Common myeloid progenitor, CD34-positive (primary cell): ENCODE measurements at places on chromosomes 11 and 22.
A peak's percentile ranks its signal among the peaks of the same experiment; 100 is the strongest.

DNA sequence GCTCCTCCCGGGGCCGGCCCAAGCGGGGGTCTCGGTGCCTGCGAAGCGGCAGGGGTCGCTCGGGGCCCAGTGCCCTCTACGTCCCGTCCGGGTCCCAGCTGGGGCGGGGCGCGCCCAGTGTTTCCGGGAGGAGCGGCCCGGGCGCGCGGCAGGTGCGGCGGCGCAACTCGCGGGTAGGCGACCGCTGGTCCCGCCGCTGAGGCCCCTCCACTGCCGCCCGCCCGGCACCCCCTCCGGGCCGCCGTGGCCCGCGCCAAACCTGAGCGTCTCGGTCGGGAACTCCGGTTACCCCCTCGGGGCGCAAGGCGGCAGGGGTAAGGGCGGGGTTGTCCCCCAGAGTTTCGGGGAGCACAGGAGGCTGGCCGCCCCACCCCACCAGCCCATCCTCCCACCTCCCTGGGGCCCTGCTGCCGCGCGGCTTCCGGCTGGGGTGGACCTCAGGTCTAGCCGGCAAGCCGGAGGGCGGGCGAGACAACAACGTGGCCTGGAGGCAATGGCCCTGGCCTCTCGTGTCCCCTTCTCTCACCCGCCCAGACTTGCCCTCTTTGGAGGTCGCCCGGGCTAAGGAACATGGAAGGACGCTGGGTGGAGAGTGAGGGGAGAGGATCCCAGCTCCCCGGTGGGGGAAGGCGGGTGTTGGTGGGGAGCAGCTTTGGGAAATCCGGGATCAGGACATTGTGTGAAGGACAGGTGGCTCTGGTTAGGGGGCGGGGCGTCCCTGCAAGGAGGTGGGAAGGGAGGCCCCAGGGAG lies 398 bp upstream of the CRACR2B start:
- DNase-seq: no peak

GRCh38 chr22:38172832-38173640 lies 8.6 kb downstream of the PLA2G6 start:
- peak; percentile 93 for DNase-seq

DNA sequence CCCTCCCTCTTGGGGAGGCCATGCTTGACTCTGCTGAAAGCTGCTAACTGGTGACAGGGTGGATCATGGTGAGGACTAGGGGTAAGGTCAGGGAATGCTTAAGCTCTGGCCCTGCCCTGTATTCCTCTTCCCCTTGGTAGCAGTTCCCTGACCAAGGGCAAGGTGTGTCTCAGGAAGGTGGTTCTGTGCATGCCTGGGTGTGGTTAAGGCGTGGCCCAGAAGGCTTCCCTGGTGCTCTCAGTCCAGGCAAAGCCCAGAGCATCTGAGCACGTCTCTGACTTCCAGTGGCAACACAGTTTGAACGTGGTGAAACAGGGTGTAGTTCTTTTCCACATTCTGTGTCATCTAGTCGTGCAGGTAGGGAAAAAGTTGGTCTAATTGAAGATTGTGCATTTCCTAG lies 53.1 kb upstream of the HORMAD2 start:
- DNase-seq: no peak

DNA sequence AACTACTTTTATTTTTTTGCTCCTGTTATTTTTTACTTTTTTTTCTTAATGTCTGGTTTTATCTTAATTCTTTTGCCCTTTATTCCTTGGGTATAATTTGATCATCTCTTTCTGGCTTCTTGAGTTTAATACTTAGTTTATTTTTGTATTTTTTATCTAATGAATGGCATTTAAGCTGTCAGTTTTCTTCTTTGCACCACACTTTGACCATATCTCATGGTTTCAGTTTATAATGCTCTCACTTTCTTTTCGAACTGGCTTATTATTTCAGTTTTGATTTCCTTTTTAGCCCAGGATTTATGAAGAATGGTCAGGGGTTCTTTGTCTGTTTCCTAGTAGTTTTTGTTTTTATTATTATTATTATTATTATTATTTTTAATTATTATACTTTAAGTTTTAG lies 48.3 kb downstream of the QSER1 start:
- DNase-seq: no peak

GRCh38 chr11:45968901-45969300 lies 46.4 kb downstream of the LARGE2 start:
- no peak for DNase-seq

DNA sequence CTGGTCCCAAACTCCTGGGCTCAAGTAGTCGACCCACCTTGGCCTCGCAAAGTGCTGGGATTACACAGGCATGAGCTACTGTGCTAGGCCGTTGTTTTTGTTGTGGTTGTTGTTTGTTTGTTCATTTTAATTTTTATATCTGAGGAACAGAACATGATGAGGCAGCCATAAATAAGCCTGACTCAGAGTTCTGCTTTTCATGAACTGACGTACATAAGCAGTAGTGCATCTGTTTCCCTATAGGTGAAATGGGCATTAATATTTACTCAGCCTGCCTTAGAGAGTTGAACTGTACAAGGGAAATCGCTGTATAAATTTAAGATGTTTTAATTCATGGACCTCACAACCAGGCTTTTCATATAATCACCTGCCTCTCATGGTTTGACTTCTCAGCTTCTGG lies 80.5 kb downstream of the PDHX start:
- peak; percentile 66 for DNase-seq

DNA sequence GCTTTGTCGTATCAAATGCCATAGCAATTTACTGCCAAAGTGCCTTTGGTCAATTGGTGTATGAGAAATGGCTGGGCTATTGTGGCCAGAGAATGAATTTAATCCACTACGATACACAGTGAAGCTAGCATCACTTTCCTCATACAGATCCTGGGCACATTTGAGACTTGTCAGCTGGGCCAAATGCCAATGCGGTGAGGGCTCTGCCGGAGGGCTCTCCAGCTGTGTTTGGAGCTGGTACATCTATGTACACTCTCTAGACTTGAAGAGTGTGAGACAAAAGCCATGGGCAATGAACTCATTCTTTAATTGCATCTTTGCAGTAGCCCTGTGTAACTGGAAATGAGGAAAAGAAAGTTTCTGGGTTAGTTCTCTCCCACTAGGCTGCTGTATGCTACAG lies 1052.9 kb downstream of the NTM start:
- DNase-seq: no peak

- no peak for DNase-seq
These were observed 3.7 kb upstream of the ELFN2 start for GRCh38 chr22:37430941-37431340.

GRCh38 chr22:27045103-27045947 lies 387.9 kb downstream of the MIAT start:
- no peak for DNase-seq

- no peak for DNase-seq
These were observed 44.4 kb upstream of the BARX2 start for GRCh38 chr11:129331217-129331616.

GRCh38 chr11:115707180-115707905 lies 203.1 kb upstream of the CADM1 start:
- no peak for DNase-seq

DNA sequence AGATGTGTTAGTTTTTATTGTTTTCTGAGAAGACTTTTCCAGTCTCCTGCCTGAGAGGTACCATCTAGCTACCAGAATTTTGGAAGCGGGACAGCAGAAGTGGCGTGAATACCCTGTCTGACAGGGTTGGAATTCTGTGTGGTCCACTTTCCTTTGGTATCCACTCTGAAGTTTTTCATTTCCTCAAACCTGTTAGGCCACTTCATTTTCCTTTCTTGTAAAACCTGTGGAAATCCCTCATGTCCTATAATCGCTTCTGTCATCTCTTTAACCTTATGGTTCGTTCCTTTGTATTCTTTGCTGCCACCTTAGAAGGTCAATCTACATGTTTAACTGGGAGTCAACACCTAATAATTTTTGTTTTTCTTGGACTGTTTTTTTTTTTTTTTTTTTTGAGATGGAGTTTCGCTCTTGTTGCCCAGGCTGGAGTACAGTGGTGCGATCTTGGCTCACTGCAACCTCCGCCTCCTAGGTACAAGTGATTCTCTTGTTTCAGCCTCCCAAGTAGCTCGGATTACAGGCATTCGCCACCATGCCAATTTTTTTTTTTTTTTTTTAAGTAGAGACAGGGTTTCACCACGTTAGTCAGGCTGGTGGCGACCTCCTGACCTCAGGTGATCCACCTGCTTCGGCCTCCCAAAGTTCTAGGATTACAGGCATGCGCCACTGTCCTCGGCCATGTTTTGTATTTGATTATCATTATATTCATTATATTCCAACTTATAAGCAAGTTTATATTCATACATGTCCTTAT lies 7.1 kb downstream of the SFI1 start:
- DNase-seq: no peak

GRCh38 chr11:8032576-8033304 lies 45.6 kb downstream of the EIF3F start:
- DNase-seq: no peak

- DNase-seq: no peak
These were observed 76.0 kb downstream of the MRTFA start for GRCh38 chr22:40560551-40560950.
